ENCODE measurements at places on chromosomes 5 and 9. TPM values are rescaled to one million over a fixed set of nuclear protein-coding genes. Genes with fewer than 3 reads are reported as not detected.

The ARID3C gene
- not detected for total RNA-seq

The LECT2 gene
- not detected for total RNA-seq

The PCDHB13 gene
- 11.2 TPM for total RNA-seq

The DPYSL3 gene
- 283 TPM for total RNA-seq

The TLX3 gene
- not detected for total RNA-seq

The CDH9 gene
- 1.6 TPM for total RNA-seq

The KIAA1958 gene
- total RNA-seq = 36.6 TPM

The NDUFB6 gene
- total RNA-seq = 61.1 TPM

The STC2 gene
- 48.9 TPM for total RNA-seq

The RNF183 gene
- 0.66 TPM for total RNA-seq

The ANKRD18A gene
- total RNA-seq = 4.6 TPM

The SLC6A19 gene
- total RNA-seq = 0.27 TPM

The PCDHA4 gene
- 7.1 TPM for total RNA-seq

The UBAC1 gene
- total RNA-seq = 39.9 TPM

The ARAP3 gene
- 8.0 TPM for total RNA-seq

The ANKRD33B gene
- total RNA-seq = 138 TPM

The DOCK2 gene
- total RNA-seq = 7.8 TPM

The ERAP2 gene
- total RNA-seq = 2.1 TPM

The FGD3 gene
- total RNA-seq = 5.6 TPM

The SELENOP gene
- 304 TPM for total RNA-seq

The PCDHGA12 gene
- 12.6 TPM for total RNA-seq

The GARIN3 gene
- not detected for total RNA-seq

The TNC gene
- total RNA-seq = 44.4 TPM

The FOXD1 gene
- 3.8 TPM for total RNA-seq

The PDE6A gene
- 0.88 TPM for total RNA-seq

The LCN6 gene
- total RNA-seq = not detected

The SLC34A3 gene
- not detected for total RNA-seq

Data from camera-type eye (tissue), 1 donor.